ENCODE measurements at places on chromosomes 2 and 18.

DNA sequence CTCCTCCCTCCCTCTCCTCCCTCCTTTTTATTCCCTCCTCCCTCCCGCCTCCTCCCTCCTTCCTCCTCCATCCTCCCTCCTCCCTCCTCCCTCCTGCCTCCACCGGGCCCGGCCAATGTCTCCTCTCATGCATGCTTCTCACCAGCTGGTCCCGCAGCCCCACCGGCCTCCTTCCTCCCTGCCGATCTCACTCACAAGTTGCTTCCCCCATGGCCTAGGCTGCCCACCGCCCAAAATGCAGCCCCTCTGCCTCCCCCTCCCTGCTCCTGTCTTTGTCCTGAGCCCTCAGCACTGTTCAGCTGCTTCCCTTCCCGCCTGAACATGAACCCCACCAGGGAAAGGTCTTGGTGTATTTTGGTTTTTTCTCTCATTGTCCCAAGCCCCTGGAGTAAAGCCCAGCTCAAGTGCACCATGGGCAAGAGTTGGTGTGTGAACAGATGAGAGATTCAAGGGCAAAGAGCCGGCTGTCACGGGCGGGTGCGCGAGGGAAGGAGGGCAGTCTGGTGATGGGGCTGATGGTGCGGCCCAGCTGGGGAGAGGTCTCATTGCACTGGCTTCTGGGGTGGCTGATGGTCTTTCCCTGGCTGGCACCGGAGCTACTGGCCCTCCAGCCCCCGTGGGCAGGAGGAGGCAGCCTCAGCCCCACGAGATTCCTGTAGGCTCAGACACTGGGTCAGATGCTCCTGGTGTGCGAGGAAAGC lies 117.6 kb downstream of the TWIST2 start:
- no peak for DNase-seq

- no peak for DNase-seq
Observed at GRCh38 chr18:46196627-46197243, 92.5 kb downstream of the HAUS1 start.

GRCh38 chr2:120251880-120252224 lies 800 bp upstream of the RALB start:
- no peak for DNase-seq

DNA sequence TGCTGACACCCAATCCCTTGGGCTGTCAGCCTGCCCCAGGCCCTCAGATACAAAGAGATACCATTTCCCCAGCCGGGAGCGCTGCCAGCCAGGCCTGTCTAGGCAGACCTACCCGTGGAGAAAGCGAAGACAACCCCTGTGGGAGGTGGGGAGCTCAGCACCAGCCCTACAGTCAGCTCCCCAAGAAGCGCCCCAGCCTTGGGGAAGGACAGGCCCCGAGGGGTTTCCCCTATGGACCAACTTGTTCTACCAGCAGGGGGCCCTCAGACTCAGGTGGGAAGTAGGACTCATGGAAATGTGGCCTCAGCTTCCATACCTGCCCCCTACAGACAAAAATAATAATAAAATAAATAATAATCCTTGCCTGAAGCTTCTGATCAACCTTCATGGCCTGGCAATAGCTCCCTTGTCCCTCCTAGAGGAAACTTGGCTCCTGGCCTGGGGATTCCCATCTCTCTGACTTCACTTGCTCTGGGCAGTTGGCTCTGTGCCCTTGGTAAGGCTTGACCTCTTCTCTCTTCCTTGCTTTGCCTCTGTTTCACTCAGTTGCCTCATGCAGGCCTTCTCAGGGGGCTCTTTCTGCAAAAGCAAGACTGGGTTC lies 7.0 kb downstream of the SLC35F6 start:
- no peak for DNase-seq

DNA sequence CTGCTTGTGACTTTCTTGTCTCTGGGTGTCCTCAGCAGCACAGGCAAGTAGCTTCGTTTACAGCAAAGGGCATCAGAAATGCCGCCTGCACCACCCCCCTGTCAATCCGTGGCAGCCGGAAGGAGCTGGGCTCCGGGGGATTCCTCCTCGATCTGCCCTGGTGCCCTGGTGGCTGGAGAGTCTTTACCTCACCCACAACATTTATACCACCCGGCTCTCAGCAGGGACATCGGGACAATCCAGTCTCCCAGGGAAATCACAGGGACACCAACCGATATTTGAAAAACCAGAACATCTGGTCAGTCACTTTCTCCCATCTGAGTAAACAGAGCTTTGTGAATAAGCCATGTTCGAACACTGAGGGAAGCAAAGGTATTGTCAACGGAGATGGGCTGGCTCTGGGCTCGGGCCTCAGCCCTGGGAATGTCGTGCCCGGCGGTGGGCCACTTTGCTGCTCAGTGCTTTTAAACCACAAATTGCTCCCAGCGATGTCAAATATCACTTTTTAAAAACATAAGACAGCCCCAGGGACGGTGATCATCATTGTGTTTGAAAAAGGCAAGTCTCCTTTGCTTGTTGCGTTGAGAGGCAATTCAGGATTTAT lies 210.0 kb upstream of the SALL3 start:
- DNase-seq = no peak

DNA sequence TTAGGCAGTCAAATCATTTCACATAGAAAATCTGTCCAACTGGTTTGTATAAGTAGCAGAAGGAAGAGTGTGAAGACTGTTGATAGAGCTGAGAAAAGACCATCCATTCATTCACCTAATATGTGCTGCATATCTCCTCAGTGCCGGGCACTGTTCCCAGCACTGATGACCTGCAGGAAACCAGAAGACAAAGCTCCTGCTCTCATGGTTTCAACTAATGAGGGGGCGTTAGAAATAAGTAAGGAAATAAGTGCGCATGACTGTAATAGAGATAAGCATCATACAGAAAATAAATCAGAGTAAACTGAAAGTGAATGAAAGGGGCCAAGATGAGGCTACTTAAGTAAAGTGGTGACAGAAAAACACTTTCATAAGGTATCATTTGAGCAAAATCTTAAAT lies 427.5 kb upstream of the CDH20 start:
- no peak for DNase-seq

GRCh38 chr2:3292416-3292815 lies 85.2 kb downstream of the EIPR1 start:
- no peak for DNase-seq
